Pancreas (tissue), 10 donors: ENCODE measurements at places on chromosomes 6 and 20. TPM values are rescaled to one million over a fixed set of nuclear protein-coding genes. Genes with fewer than 3 reads are reported as not detected.

The DEFB125 gene
- total RNA-seq = not detected

The ASIP gene
- not detected for total RNA-seq

The B3GAT2 gene
- 0.06 TPM for total RNA-seq

The SALL4 gene
- total RNA-seq = 2.4 TPM

The STXBP5 gene
- total RNA-seq = 25.8 TPM

The E2F1 gene
- 0.47 TPM for total RNA-seq

The ZFP64 gene
- 6.2 TPM for total RNA-seq

The PPP1R16B gene
- total RNA-seq = 1.3 TPM

The NUP153 gene
- total RNA-seq = 12.6 TPM
